ENCODE measurements at places on chromosomes 5 and 9. TPM values are rescaled to one million over a fixed set of nuclear protein-coding genes. Genes with fewer than 3 reads are reported as not detected.

GRCh38 chr5:128197896-128198522 lies 114.4 kb downstream of the SLC12A2 start:
- DNase-seq: no peak

- DNase-seq: no peak
Measured at GRCh38 chr5:115949096-115949495, 13.2 kb upstream of the LVRN start.

DNA sequence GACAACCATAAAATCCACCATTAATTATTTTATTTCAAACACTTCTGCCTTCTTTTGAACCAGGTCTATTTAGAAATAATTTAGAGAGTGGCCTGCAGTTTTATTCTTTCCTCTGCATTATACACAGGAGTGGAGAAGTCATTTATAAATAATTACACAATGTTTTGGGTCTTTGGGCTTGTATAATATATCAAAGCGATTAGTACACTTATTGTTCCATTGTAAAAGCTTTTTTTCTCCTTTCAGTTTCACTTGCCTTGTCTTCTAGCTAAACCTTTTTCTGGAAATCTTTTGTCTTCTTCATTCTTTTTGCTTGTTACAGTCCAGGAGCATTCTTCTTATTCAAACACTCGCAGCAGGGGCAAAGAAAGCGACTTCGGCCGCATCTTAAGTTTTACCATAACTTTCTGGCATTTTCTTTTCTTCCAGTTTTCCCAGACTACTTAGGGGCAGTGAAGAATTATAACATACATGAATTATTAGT lies 7.3 kb upstream of the NEUROG1 start:
- DNase-seq: no peak

DNA sequence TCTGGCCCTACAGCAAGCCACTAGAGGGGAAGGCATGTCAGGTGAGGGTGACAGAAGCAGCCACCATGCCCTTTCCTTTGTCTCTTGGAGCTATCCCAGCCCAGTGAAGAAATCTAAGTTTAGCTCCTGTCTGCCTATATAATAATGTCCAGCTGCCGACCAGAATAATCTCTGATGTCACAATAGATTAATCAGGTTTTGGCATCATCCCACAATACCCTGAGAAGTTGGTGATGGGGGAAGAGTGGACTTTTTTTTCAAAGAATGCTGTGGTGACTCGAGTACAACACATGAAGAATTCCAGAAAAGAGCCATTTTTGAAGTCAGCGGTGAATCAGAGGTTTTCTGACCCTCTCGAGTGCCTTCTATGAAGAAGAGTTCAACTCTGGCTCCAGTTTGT lies 1.7 kb upstream of the TSLP start:
- DNase-seq: no peak

DNA sequence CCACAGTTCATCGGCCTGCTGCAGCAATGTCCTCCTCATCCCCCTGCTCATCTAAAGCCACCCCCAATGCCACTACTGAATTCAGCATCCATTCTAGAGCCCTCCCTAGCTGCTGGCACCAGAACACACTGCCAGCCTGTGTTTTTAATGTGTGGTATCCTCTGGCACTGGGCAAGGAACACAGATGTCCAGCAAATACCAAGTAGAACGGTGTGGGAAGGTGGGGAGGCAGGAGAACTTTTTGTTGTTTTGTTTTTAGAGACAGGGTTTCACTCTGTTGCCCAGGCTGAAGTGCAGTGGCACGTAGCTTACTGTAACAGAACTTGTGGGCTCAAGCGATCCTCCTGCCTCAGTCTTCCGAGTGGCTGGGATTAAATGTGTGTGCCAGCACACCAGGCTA lies 4.7 kb downstream of the HDHD3 start:
- DNase-seq: no peak

GRCh38 chr5:39352951-39353350 lies 11.3 kb downstream of the C9 start:
- DNase-seq: no peak

GRCh38 chr5:179936976-179937681 lies 29.4 kb upstream of the TBC1D9B start:
- DNase-seq: no peak

Gene PCDHA2
- not detected for total RNA-seq

Gene PSAT1
- 235 TPM for total RNA-seq

Gene PSMD5
- 62.1 TPM for total RNA-seq

Gene PTAR1
- total RNA-seq: 41.6 TPM

Data from activated naive CD4-positive, alpha-beta T cell treated with anti-CD3 and anti-CD28 coated beads for 36 hours (primary cell).